ENCODE measurements at places on chromosomes 7 and 10.

DNA sequence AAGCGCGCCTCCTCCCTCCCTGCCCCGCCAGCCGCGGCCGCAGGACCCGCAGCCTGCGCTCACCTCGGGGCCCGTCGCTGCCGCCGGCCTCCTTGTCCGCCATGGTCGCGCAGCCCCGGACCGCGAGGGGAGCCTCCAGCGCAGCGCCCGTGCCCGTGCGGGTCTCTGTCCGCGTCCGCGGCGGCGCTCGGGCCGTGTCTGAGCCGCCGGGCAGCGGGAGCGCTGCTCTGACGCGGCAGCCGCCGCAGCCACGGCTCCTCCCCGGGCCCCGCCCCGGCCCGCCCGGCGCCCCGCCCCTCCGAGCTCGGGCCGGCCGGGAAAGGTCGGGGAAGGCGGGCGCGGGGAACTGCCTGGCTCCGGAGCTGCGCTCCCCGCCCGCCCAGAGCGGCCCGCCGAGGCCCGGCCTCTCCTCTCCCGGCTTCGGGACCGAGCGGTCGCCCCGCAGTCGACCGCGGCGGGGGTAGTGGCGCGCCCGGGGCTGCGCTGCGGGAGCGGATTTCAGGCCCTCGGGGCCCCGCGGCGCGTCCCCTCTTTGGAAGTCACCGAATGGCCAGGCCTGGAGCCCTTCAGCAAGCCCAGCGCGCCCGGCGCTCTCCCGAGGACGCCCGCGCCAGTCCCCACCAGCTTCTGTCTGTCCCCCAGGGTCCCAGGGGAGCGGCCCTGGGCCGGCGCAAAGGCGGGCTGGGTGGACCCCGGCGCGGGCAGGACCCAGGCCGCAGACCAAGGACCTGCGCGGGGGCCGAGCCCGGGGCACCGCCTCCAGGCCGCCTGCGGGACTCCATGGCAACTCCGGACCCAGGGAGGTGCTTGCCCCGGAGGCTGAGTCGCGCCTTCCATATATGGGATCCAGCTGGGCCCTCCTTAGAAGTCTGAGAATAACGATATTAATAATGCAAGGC, at the start of gene HSPA12A:
Gene HSPA12A (minus strand): TSS at position 200 of the 899 bp plus-strand sequence. CDS start 97 bp downstream, at position 103.
- peak; percentile 44 for DNase-seq

- DNase-seq: no peak
Observed at GRCh38 chr10:129796710-129797420, 167.2 kb downstream of the EBF3 start.

DNA sequence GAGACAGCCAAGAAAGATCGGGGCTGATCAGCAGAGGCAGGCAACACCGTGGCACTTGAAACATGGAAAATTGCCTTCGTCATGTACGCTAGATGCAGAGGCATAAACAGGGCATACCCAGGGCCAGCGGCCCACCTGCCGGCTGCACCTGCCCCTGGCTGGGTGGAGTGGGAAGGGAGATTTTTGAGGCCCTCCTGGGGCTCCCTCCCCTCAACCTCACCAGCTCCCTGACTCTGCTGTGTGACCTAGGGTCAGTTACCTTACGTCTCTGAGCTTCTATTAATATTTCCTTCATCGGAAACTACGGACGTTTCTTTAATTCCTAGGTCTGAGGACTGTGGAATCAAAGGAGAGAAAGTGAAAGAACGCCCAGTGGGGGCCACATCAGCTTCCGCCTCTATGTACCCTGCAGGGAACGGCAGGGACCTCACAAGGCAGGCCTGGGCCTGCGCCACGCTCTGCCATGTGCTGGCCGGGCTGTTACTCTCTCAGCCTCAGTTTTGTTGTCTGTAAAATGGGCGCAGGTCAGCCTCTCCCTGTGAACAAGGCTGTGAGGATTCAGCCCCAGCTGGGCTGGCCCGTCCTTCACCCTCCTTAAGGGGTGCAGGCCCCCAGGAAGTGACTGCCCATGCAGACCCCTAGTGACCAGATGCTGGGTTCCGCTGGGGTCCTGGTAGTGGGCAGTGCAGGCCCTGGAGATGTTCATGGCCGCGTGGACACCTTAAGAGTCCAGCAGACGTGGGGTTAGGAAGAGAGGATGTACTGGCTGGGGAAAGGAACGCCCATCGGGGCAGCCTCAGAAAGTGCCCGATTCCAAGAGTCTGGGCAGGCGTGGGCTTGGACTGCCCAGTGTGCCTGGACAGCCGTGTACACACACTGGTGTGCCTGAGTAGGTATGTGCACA, 22.7 kb downstream of the ELFN1 start:
- DNase-seq: no peak

GRCh38 chr10:88582806-88583583, at the start of gene RNLS:
Gene RNLS, minus strand, starts transcription at chr10:88583318.
- DNase-seq: peak; percentile 75

GRCh38 chr10:45399113-45399512, 25.1 kb downstream of the ALOX5 start:
- DNase-seq: no peak

- no peak for DNase-seq
Observed at GRCh38 chr10:132497861-132498561, 39.6 kb upstream of the INPP5A start.

Data from CD4-positive, alpha-beta T cell treated with Interleukin-12 subunit alpha and Interleukin-12 subunit beta, for 1 hour (primary cell).